Tongue (tissue), 3 donors: ENCODE measurements at places on chromosomes 11 and 22.

- peak; percentile 83 for DNase-seq
Observed at GRCh38 chr11:133134314-133135173, 397.8 kb downstream of the OPCML start.

DNA sequence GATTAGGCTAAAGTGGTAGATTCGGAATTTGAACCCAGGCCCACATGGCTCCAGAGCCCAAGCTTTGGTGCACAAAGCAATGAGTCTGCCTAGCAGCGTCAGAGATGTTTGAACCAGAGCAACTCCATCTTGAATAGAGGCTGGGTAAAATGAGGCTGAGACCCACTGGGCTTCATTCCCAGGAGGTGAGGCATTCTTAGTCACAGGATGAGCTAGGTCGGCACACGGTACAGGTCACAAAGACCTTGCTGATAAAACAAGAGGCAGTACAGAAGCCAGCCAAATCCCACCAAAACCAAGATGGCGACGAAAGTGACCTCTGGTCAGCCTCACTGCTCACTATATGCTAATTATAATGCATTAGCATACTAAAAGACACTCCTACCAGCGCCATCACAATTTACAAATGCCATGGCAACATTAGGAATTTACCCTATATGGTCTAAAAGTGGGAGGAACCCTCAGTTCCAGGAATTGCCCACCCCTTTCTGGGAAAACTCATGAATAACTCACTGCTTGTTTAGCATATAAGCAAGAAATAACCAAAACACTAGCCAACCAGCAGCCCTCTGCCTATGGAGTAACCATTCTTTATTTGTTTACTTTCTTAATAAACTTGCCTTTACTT, 40.3 kb upstream of the DAGLA start:
- no peak for DNase-seq

DNA sequence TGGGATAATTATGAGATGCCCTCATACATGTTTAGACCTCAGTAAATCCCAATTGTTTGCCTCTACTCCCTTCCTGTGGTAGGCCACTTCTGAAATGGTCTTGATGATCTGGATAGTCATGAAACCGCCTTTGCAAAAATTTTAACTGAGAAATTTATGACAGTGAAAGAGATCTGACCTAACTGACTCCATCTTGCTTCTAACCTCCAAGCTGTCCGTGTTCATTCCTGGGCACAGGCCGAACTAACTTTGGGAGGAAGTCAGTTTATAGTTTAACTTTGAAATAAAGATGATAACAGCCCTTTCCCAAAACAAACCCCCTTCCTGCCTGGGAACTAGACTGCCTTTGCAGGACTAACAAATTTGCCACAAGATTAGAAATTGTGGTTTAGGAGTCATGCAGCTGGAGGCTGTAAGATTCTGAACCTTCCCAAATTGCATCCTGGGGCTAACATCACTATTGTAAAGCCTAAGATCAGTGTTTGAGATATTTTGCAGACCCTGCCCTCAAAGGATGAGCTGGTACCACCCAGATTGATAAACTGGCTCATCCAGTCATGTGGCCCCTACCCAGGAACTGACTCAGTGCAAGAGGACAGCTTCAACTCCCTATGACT, 19.9 kb upstream of the CTR9 start:
- DNase-seq, result no peak

GRCh38 chr22:41841085-41841712, 8.3 kb downstream of the SREBF2 start:
- DNase-seq, result no peak

GRCh38 chr11:61690706-61691379, 10.7 kb downstream of the DAGLA start:
- no peak for DNase-seq
